ENCODE measurements at places on chromosomes 6 and 20.

DNA sequence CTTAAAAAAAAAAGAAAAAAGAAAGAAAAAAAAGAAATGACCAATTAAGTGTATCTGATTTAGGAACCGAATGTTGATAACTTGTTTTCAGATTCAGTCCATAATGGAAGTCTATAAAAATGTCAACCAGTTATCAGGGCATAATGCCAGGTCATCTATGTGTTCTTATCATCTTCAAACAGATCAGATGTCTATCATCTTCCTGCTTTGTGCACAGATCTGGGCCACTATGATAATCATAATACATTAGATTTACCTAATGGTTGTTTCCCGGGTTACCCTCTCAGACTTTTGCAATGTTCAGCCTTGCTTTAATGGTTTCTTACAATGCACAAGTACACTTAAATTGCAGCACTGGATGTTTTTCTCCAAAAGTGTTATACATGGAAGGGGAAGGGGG is 100.6 kb downstream of the NKAIN2 start:
- no peak for ATAC-seq

- no peak for ATAC-seq
These were observed 23.7 kb upstream of the PSMF1 start for GRCh38 chr20:1094751-1095150.

DNA sequence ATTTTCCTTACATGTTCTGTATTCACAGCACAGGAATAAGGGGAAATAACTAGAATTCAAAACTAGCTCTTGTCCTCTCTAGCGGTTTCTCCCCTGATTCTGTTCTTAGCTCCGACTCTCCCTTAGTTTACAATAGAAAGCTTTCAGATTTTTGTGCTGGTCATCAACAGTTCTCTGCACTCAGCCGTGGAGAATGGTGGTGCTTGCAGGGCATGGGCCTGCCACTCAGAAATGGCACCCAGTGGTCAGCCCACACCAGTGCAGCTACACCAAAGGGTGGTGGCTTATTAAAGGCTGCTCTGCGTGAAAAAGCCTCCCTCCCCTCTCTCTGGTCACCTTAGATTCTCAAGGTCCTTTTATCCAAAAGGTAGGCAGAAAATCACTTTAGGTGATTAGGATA is 123.5 kb downstream of the SASH1 start:
- no peak for ATAC-seq

DNA sequence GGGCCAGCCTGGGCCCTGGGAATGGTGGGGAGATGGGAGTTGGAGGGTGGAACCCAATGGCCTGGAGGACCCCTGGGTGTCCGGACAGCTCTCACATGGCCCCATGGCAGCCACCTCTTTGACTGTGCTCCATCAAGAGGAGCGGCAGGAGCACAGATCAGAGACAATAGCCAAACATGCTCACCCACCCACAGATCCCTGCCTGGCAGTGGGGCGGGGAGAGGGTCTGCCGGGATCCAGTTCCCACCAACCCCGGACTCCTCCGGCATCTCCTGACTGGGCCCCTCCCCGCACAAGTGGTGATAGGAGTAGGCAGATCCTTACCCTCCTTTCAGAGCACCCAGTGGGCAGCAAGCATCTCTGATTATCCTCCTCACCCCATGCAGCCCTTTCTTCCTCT is 31.9 kb upstream of the MRPS18A start:
- no peak for ATAC-seq

DNA sequence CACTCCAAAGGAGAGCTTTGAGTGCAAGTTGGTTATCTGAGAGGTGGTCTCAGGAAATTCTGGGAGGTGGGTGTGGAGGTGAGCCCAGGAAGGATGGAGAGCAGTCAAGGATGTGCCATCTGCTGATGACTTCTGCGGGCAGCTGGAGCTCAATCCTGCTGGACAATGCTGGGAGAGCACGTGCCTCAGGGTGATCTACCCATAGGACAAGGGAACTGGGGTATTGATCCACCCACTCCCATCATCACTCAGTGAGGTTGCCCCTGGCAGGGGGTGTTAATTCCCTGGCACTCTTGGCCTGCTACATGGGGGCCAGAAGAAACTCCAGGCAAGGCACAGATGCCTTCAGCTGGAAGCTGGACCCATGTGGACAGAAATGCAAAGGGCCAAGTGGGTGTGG is 7.1 kb upstream of the ZBP1 start:
- no peak for ATAC-seq

DNA sequence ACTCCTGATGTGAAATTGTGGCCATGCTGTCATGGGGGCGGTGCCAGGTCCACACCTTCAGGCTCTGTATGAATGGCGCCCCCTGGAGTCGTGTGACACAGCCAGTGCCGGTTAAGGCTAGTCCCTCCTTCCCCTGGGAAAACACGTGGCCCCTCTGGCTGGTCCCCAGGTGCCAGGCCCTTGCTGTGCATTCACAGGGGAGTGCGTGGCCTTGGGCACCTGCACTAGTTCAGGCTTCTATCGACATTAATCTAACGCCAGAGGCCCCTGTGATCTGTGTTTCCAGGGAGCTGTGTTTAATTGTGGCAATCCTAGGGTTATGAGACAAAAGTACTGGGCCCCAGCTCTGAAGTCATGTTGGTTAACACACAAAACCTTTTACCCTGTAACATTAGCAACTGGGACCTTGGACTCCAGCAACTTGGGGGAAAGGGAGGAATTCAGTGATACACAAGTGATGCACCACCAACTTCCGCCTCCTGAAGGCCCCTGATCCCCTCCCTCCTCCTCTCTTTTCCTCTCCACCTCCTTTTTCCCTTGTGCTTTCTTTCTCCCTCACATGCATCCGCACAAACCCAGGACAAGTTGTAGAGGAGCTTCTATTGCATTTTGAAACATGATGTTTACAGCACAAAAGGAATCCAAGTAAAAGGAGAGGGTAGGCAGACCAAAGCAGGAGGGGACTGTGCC is 74.0 kb downstream of the SSR1 start:
- ATAC-seq = peak; percentile 90

GRCh38 chr6:37127961-37128862 is 41.7 kb upstream of the PIM1 start:
- ATAC-seq = no peak

- no peak for ATAC-seq
These were observed 553.0 kb upstream of the ADGRB3 start for GRCh38 chr6:68082086-68082485.

- ATAC-seq = no peak
These were observed 71.0 kb downstream of the PREP start for GRCh38 chr6:105331927-105332326.

GRCh38 chr6:79391480-79391879 is 145.8 kb downstream of the LCA5 start:
- no peak for ATAC-seq

GRCh38 chr6:123527406-123527805 is 109.3 kb downstream of the TRDN start:
- no peak for ATAC-seq

GRCh38 chr20:63148696-63149095 is 67.2 kb downstream of the YTHDF1 start:
- ATAC-seq = no peak

DNA sequence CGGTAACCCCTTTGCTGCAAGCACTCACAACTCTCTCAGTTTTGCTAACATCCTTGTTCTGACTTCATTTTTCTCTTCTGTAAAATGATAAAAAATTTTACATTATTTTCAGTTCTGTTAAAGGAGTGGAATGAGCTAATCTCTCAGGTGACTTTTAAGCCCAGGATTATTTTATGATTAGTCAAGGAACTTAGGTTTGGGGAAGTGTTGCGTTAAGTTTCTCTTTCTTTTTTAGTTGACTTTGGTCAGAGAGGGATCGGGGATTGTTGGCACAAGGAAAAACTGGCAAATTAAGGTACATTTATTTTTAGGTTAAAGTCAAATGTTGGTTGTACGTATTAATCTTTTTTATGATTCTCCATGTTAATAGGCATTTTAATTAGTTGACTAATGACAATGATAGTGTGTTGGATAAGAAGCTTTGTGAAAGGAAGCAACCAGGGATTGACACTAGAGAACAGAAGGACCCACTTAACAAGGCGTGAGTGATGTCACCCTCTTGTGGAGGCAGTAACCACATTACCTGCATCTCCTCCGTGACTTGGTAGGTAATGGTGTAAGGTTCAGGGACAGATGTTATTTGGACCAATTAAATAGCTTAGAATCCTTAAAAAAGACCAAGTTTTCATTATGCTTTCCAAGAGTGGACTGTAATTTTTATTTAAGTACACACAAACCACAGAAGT is 31.6 kb downstream of the CD83 start:
- ATAC-seq = peak; percentile 55

- ATAC-seq = peak; percentile 85
These were observed 8.2 kb upstream of the CCDC167 start for GRCh38 chr6:37507690-37508421.

GRCh38 chr20:58044286-58044685 is 184.2 kb downstream of the ANKRD60 start:
- no peak for ATAC-seq

- no peak for ATAC-seq
These were observed 36.2 kb upstream of the NANP start for GRCh38 chr20:25659999-25660398.

- ATAC-seq = no peak
These were observed 88.1 kb downstream of the SYNJ2 start for GRCh38 chr6:158069800-158070195.
